ENCODE measurements at places on chromosomes 2 and 18.

DNA sequence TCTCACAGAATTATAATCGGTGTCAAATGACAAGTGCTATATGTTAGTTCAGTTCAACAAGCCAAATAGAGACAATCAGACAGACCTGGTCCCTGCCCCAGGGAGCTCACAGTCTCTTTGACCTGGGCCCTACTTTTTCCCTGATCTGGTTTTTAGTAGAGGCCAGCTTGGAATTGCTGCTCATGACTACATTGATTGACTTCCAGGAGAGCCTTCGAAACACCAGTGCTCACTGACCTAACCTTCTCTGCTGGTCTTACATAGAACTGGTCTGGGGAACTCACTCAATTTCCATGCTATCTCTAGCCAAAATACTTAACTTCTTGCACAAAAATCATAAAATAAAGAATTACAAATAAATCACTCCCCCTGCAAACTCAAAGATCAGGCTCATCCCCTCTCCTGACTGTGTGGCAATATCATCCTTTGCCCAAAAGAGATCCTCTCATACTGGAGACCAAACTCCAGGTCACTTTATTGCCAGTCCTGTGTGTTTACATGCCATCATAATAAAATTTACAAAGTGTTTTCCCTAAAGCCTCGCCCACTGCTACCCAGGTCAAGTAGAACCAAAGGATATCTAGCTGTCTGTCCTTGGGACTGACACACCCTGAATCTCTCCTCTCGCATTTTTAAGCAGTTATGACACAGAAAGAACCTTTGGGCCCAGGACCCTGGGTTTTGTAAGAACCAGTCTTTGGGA is 53.2 kb downstream of the PROC start:
- DNase-seq = no peak

- DNase-seq = no peak
Observed at GRCh38 chr2:45123521-45124191, 114.4 kb upstream of the SIX2 start.

DNA sequence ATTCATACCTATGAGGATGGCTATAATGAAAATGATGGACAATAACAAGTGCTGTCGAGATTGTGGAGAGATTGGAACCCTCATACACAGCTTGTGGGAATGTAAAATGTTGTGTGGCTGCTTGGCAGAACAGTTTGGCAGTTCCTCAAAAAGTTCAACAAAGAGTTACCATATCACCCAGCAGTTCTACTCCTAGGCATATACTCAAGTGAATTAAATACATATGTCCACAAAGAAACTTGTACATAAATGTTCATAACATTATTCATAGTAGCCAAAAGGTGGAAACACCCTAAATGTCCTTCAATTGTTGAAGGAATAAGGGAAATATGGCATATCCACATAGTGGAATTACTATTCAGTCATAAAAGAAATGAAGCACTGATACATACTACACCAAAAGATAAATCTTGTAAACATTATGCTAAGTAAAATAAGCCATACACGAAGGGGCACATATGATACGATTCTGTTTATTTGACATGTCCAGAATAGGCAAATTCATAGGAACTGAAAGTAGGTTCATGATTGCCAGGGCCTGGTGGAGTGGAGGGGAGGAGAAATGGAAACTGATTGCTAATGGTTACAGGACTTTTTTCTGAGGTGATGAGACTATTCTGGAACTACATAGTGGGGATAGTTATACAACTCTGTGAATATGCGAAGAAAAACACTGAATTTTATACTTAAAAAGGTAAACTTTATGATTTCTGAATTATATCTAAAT is 92.1 kb downstream of the ADAM23 start:
- no peak for DNase-seq

DNA sequence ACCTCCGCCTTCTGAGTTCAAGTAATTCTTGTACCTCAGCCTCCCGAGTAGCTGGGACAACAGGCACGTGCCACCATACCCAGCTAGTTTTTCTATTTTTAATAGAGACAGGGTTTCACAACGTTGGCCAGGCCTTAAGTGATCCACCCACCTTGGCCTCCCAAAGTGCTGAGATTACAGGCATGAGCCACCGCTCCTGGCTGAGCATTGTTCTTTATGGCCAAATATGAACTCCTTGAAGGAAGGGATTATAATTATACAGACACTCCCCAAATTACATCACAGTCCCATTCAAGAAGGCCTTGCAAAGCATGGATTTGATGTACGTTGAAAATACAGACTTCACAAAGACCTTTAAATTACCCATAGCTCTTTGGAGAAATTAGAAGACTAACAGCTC is 381.7 kb downstream of the TXNL1 start:
- no peak for DNase-seq

DNA sequence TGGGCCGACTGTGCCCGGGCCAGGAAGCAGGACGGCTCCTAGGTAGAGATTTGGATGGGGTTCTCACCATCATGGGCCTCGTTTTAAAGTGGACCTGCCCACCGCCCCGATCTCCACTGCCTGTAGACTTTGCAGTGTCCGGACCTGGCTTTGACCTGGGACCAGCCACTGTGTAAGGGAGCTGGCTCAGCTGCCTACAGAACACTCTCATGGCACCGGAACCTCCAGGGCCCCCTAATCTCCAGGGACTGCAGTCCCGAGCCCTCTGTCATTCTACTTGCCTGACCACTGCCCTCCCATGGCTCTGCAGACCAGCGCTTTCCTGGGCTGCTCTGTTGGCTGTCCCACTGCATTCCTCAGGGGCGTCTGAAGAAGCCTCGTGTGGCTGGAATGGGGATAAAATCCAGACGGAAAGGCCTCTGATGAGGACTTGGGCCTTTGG is 120.8 kb downstream of the GLI2 start:
- DNase-seq = no peak

GRCh38 chr2:85753035-85753524 is 711 bp upstream of the ATOH8 start:
- DNase-seq = no peak

DNA sequence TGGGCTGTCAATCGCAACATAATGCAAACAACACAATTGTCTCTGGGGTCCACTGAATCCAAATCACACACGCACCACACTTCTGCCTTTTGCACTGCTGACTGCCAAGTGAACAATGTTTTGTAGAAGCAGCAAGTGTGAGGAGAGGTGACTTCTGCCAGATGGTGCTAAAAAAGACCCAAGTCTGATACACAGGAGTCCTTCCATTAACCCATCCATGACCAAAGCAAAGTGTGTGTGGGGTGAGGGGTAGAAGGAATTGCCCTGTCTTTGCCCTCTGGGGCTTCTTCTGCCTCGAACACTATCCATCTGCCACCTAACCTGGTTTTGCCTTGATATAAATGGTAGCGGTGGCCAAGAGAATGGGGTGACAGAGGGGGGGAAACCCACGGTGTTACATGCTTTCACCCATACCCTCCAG is 50.0 kb downstream of the C2orf42 start:
- no peak for DNase-seq

DNA sequence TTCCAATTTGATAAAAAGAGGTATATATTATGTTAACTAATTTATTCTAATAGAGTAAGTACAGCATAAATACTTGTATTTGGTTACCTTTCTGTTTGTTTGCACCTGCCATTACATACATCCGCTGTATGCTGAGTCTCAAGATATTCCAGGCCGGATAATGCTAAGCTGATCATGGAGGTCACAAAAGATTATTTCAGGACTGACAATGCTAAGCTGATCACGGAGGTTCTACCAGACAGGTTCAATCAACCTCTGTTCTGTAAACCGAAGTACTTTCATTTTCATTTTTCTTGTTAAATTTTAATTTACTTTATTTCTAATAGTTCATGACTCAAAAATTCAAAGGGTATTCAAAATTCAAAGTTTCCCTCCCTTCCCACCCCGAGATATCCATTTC is 31.1 kb downstream of the PNO1 start:
- no peak for DNase-seq

- DNase-seq = no peak
Observed at GRCh38 chr2:64204703-64205102, 60.5 kb upstream of the PELI1 start.

GRCh38 chr2:202187570-202187969 is 50.8 kb downstream of the SUMO1 start:
- no peak for DNase-seq

- no peak for DNase-seq
Observed at GRCh38 chr2:234690569-234691213, 193.8 kb upstream of the ARL4C start.

DNA sequence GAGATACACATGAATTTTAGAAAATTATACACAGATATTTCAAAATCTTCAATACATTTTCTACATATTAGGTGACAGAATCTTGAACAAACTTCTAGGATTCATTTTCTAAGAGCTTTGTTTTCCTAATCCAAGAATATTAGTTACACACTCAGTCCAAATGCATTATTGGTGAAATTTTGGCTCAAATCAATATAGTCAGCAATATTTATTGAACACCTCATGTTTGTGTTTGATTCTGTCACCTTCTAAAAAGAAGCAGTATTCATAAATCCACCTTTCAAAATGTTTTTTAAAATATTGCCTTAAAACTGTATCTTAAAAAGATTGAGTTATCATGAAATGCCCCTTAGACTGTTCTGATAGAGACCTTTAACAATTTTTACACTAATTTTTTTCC is 40.2 kb downstream of the KCNH7 start:
- DNase-seq = no peak

- DNase-seq = no peak
Observed at GRCh38 chr2:96108541-96109360, 7.6 kb downstream of the ADRA2B start.

- no peak for DNase-seq
Observed at GRCh38 chr18:26252411-26252810, 26.2 kb downstream of the TAF4B start.

GRCh38 chr2:12807907-12808810 is 91.4 kb downstream of the TRIB2 start:
- no peak for DNase-seq

GRCh38 chr2:99879481-99879880 is 262.9 kb downstream of the AFF3 start:
- no peak for DNase-seq

- DNase-seq = no peak
Observed at GRCh38 chr2:27552941-27553340, 29.9 kb upstream of the ZNF512 start.

DNA sequence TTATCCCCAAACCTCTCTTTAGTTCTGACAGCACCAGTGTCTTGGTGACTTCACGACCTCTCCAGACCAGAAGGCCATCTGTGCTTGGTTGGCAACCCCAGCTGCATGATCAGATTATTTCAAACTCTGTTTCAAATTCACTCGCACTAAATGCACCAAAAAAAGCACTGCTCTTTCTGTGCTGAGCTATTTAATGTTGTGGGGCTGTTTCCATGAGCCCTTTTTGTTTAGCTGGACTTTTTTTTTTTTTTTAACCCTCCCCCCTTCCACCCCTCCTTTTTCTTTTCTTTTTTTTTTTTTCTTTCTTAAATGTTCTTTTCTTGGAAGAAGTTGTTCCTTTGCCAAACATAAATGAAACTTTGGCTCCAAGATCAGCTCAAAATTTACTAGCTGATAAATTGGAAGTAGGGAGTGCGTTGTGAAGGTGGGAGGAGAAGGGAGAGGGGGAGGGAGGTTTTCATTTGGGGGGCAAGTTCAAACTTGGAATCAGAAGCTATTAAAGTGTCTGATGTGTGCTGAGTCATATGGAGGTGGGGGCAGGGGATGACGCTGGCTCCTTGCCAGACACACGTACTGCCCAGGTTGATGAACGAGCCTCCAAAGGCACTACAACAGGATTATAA is 543.0 kb upstream of the TNP1 start:
- DNase-seq = no peak

DNA sequence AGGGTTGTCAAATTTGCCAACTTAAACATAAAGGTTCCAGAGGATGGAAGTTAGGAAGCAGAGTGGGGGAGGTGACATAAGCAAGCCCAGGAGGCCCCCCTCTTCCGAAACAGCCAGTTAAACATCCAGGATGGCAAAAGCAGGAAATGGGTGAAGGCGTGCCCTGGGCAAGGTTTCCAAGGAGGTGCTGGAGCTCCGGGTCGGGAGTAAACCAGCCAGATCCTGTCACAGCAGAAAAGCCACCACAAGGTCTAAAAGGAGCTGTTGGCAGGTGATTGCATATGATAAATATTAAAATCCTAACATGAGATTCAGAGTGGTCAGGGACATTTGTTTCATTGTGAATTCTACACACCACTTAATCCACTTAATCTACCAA is 572.2 kb upstream of the SALL3 start:
- no peak for DNase-seq

DNA sequence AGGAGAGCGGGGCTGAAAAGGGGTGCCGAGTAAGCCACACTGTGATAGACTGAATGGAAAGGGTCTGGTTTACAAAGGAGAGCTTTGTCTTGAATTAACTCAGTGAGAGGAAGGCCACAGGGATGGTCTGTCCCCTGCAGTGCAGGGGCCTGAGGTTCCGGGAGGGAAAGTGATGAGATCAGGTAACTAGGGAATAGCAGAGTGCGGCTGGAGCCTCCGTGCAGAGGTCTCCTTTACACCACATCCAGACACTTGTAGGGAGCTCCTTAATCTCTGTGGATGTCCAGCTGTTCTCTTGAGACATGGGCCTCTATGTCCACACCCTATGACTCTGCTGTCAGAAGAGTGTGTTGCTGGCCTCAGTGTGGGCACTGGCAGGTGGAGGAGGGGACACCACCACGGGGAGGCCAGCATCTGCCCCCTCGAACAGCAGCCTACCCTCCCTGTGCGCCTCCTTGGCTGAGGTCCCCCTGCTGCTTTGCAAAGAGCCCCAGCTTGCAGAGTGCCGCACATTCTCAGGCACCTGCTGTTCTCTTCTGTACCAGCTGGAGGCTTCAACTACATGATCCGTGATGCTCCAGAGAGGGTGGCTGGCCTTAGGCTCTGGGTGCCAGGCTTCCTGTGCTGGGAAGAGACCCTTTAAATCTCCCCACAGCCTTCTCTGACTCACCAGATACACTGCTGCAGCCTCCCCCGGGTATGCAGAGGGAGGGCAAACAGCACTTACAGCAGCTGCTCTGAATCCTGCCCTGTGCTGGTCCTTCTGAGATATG is 25.9 kb downstream of the ENOSF1 start:
- no peak for DNase-seq

GRCh38 chr2:190714958-190715357 is 66.1 kb downstream of the NAB1 start:
- no peak for DNase-seq

DNA sequence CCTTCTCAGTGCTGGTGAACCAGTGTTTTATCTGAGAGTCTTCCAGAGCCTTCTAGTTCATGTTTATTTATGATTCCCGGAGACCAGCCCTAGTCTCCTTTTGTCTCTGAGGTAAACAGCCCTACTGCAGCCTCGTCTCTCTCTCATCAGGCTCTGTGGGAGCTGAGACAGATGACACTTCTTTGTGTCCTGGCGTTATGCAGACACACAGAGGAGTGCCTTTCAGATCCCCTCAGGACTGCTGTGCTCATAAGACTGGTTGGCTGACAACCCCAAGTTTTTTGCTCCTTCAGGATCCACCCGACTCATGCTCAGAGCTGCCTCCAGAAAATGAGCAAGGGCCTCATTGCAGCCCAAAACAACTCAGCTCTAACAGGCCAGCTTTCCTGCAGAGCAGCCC is 523.8 kb upstream of the SPHKAP start:
- DNase-seq = no peak

DNA sequence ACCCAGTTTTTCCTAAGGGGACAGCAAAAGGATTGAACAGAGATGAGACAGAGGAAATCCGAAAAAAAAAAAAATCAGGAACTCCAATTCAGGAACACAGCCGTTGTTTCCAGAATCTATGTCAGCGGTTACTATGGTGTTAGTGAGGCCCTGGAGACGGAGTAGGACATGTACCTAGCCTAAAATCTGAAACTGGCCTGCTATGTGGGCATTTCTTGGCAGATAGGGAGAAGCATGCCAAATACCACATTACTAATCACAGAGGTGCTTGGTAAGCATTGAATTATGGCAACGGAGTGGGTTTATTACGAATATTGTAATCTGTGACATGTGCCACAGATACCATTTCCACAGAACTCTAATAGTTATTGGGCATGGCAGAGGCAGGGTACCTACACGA is 530.6 kb downstream of the CCDC85A start:
- no peak for DNase-seq

All from AG09309 (cell line).